ENCODE measurements at places on chromosomes 4 and X.
A peak's percentile ranks its signal among the peaks of the same experiment; 100 is the strongest.

- DNase-seq: no peak
These were observed 210.9 kb downstream of the RTL9 start for GRCh38 chrX:110569506-110569905.

- DNase-seq: peak; percentile 67
These were observed 33.5 kb upstream of the CHRNA9 start for GRCh38 chr4:40301603-40302002.

- DNase-seq: no peak
These were observed 30.7 kb upstream of the FGF13 start for GRCh38 chrX:138742217-138742616.

DNA sequence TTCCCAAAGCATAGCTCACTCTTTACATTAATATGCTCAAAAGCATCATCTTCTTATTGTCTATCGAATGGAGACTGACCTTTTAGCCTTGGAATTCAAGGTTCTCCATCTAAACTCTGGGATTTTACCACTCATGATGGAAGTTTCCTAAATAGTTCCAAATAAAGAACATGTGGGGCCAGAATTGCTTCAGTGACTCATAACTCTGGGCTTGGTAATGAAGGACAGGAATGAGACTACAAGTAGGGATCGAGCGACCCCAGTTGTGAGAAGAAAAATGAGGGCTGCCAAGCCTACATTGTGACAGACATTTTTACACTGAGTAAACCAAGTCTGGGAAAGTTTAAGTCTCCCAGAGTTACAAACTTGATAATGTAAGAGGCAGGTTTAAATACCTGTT is 269.9 kb downstream of the CBLL2 start:
- no peak for DNase-seq

DNA sequence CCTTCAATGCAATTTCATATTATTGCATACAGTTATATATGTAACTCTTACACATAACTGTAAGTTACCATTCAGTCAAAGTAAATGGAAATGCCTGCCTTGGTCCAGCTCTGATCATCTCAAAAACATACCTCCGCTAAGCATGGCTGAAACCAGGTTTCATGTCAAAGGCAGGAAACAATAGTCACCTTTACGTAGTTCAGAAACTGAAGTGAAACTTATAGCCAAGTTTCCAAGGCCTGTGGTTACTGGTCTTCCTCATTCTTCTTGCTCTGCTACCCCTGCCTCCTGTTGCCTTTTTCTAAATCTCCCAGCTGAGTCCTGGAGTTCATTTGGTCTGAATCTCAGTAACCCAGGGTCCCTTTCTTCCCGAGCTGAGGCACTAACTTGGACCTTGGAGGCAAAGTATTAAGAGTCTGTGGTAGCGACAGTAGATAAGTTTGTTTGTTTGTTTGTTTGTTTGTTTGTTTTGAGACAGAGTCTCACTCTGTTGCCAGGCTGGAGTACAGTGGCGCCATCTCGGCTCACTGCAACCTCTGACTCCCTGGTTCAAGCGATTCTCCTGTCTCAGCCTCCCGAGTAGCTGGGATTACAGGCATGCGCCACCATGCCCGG is 30.8 kb downstream of the DAPP1 start:
- DNase-seq: no peak

DNA sequence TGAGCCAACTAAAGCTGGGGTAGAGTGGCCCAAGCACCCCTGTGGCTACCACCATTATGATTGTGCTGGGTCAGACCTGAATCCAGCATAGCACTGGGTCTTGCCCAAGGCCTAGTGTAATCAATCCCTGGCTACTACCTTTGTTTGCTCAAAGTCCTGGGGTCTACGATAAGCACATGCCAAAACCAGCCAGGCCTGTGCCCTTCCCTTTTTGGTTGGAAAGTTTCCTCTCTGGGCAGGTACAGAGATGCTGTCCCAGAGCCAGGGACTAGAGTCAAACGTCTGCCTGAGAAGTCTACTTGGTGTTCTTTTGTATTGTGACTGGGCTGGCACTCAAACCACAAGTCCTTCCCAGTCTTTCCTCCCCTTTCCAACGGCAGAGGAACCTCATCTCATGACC is 371.5 kb upstream of the MAGEC2 start:
- no peak for DNase-seq

- DNase-seq: no peak
These were observed 6.9 kb upstream of the CTSO start for GRCh38 chr4:155960522-155960921.

- DNase-seq: no peak
These were observed 607.9 kb downstream of the GLUD2 start for GRCh38 chrX:121655276-121655675.

DNA sequence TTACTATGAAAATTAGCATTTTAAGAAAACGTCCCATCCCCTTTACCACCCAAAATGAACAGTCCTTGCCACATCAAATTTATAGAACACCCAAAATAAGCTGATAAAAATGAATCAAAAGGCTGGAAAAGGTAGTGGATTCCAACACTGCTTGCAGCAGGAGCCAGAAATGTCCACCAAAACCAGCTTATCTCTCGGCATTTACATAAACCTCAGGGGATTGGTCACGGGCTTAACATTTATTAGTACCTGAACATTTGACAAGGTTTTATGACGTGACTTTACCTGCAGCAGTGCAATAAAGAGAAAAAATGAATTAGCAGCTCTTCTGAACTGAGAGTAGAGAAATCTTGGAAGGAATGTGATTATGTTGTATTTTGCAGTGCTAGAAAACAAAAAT is 31.6 kb downstream of the ATP8A1 start:
- DNase-seq: no peak

DNA sequence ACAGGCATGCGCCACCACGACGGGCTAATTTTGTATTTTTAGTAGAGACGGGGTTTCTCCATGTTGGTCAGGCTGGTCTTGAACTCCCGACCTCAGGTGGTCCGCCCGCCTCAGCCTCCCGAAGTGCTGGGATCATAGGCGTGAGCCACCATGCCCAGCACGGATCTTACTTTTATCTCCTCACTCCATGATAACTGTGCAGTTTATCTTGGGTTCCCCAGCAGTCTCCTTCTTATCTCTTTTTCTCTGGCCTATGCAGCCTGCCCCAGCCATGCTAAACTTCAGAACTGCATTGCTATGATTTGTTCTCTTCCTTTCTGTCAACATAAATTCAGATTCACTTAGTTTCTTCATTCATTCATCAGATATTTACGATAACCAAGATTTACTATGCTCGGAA is 22.4 kb downstream of the PAGE1 start:
- DNase-seq: no peak

DNA sequence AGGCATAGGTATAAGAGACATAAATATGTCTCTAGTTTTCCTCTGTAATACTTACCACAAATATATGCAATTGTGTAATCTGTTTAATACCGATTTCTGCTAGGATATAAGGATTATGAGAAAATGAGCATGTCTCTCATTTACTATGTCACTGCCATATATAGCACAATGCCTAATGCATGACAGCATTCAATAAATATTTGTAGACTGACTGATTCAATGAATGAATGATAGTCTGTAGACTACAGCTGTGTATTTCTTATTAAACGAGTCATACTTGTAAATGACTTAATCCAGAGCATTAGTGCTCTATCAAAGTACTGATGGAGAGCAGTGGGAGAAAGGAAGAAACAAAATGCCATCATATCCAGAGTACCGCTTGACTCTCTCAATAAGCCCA is 175.6 kb downstream of the PPP3CA start:
- no peak for DNase-seq

DNA sequence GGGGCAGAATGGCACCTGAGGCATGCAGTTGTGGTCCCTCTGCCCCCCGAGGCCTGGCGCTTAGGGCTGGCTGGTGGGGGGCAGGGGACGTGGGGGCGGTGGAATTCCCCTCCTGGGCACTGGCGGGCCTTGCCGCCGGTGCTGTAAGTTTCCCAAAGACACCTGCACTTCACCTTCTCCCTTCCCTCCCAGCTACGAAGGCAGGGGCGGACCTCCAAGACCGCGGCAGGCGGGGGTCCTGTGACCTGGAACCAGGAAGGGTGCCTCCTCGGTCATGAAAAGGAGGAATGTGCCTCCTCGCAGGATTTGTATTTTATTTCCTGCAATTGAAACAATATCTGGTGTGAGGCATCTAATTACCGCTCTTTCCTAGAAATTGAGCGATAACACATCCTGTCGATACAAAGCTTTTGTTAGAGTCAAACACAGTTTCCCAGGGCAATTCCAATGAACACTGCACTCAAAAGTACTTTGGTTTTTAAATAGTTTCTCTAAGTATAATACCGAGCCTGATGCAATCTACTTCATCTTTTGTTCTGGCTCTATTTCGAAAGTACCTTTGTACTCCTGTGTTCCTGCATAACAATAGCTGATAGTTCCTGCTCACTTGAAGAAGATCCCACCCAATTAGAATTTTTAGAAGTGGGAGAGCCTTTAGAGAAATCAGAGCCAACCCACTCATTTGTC is 12.3 kb upstream of the ADRA2C start:
- no peak for DNase-seq

DNA sequence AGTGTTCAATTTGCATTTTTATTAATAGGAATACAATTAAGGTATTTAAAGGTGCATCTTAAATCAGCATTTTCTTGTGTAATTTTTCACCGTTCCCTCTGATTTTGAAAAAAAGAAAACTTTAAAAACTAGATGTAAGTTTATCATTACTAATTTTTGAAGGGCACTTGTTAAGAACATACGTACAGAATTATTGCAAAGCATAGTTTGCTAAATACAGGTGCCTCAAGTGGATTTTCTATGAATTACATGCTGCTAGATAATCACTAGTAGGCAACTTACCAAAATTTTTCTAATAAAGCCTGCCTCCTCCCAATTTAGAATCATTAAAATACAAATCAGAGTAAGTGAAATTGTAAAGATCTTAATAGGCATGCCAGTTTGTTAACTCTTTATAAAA is 8.5 kb downstream of the CNKSR2 start:
- DNase-seq: no peak

- DNase-seq: no peak
These were observed 55.1 kb downstream of the CLCN5 start for GRCh38 chrX:49977319-49978090.

DNA sequence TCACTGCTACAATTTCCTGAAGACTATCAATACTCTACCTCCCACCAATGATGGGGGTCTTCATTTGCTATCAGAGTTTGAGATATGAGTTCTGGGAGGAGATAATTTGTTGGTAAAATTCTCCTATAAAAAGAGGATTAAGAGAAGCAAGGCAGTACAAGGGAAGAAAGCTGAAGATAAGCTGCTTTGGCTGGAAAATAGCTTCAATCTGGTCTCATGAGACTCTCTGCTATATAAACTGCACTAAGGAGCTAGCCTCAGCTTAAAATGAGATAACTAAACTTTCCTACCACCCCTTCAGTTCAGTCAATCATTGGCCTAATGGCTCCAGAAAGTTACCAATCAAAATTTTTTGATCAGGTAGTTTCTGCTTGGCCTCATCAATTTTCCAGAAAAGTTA is 2105.0 kb downstream of the ARAP2 start:
- DNase-seq: no peak
